ENCODE measurements at places on chromosomes 1 and 21.

DNA sequence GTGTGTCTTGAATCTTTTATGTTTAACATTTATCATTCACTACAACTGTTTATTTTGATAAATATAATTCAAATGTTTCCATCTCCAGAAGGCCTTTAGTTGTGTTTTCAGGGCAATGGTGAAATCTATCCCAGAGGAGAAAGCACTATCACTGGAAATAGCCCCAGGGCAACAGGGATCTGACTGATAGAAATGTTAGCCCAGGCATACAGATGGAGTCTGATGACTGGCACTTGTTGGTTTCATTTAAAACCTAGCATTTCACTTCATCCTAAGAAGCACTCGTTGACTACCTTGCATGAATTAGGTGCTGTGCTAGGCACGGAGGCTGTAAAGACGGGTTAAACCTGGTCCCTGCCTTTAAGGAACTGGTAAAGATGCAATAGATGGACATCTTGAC, 103.1 kb downstream of the C1orf21 start:
- no peak for DNase-seq

- DNase-seq: no peak
These were observed 19.6 kb downstream of the CASP9 start for GRCh38 chr1:15504436-15504835.

GRCh38 chr1:67880056-67880601, 46.9 kb upstream of the GNG12 start:
- DNase-seq: peak; percentile 81

GRCh38 chr1:241870336-241870735, 22.3 kb downstream of the EXO1 start:
- DNase-seq: no peak

GRCh38 chr1:38451541-38451993, 405.0 kb upstream of the POU3F1 start:
- DNase-seq: no peak

DNA sequence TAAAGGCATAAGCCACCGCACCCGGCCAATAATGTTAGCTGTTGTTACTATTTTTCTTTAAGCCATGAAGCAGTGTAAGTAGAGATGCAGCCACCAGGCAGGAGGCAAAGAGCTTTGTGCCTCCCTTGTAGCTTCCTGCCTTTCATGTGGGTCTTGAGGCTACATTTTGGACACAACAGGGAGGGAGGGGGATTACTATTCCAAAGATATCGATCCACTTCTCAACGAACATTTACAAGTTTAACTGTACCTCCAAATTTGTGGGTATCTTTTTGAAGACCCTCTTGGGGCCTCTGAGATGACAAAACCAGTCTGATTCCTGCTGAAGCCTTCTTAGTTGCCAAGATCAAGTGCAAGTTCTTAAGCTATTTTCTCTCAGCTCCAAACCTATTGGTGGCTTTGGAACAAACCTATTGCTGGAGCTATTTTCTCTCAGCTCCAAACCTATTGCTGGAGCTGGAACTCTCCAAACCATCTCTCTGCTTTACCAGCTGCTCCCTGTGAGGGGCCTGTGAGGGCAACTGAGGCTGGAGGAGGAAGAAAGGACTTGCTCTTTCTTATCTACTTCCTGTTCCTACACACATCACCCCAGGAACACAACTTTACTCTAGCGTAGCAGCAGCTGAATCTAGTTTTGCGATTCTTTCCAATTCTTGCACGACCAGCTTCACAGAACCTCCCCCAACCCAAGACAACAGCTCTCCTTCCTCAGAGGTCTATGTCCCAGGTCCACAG, 16.1 kb upstream of the RCAN3 start:
- no peak for DNase-seq

DNA sequence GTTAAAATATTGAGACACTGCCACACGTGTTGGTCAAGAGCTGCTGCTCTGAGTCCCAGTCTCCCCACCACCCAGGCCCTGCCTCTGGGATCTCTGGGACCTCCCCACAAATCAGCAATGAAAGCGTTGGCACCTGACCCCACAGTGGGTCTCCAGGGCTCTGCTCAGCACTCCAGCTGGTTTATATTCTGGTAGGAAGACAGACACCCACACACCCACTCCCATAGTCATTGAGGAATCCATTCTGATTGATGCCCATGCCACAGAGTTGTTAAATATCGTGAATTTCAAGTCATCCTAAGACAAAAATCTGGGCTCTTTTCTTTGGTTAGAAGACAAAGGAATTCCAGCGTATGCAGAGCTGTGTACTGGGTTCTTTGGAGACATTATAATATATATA, 91.6 kb downstream of the KIF26B start:
- DNase-seq: no peak

DNA sequence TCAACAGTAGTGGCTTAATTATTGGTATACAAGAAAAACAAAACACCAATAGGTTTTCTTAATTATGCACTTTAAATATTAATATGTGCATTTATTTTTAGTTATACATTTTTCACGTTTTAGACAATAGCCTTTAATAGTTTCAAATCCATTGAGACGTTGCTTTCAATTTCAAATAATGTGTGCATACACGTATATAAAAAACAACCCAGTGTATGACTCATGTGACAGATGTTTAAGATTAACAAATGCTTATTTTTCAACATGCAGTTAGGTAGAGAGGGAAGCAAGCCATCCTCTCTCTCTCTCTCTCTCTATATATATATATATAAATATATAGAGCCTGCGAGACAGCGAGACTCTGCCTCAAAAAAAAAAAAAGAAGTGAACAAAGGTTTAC, 24.3 kb downstream of the EYA3 start:
- DNase-seq: no peak

- DNase-seq: no peak
These were observed 10.7 kb upstream of the CCN1 start for GRCh38 chr1:85569737-85570404.
